ENCODE measurements at places on chromosomes 4 and X.
A peak's percentile ranks its signal among the peaks of the same experiment; 100 is the strongest.

- no peak for DNase-seq
These were observed at the start of gene HSD17B13 for GRCh38 chr4:87322754-87323153. HSD17B13 (minus strand) TSS chr4:87322882; CDS start chr4:87322841, 41 bp downstream.

GRCh38 chr4:113784497-113785250 lies 23.1 kb upstream of the CAMK2D start:
- DNase-seq = peak; percentile 98

DNA sequence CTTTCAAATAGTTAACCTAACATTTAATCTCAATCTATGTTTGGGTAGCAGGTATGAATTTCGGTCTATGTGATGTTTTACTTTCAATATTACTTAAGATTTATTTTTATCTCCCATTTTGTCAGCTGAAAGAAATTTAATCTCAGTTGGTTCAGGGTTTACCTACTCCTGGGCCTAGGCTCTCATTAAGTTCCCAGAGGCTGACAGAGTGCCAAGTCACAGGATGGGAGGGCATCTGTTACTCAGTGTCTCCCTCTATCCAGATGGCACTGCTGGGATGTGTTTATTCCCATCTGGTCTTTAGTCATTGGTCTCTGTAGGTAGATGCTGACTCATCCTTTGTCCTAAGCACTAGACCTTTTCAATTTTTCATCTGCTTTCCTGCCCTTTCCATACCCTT lies 129.4 kb upstream of the ARSJ start:
- peak; percentile 28 for DNase-seq

DNA sequence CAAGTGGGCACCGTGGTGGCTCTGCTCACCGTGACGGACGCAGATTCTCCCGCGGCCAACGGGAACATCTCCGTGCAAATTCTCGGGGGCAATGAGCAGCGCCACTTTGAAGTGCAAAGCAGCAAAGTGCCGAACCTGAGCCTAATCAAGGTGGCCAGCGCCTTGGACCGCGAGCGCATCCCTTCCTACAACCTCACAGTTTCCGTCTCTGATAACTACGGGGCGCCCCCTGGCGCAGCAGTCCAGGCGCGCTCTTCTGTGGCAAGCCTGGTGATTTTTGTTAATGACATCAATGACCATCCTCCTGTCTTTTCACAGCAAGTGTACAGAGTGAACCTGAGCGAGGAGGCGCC lies 2.7 kb downstream of the FAT4 start:
- peak; percentile 45 for DNase-seq

Data from fibroblast of skin of abdomen (primary cell).